Naive B cell (primary cell): ENCODE measurements at places on chromosomes 2 and 18.

- H3K36me3 ChIP-seq = peaks cover 16% of the 10 kb centered on the region
- no peak for DNase-seq
- H3K27ac ChIP-seq = no peak overlapping the region
- no peak overlapping the region for H3K4me3 ChIP-seq
Observed at GRCh38 chr2:96436416-96436815, 68.7 kb downstream of the NEURL3 start.

DNA sequence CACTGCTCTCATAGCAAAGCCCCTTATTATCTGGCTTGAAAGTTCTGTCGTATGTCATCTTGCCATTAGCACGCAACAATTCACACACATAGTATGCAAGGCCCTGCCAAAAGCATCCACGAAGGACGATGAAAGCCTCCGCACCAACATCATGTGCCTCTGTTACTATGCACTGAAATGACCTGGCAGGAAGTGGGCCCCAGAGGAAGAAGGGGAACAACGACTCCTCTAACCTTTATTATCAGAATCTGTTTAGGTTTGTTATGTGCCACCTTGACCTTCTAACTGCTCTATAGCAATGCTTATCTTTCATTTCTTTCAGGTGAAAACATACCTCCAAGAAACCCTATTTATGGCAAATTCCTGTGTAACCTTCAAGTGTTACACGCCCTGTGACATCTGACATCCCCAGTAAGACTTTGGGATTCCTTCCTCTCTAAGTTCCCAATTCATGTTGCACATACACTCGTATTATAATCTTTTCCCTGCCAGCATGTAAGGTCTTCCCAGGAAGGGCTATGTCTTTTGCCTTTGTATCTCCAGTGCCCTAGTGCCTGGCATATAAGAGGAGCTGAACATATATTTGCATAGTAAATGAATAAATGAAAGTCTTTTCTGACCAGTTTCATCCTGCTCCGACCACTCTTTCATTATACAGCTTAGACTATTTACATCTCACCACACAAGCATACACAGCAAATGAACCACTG, 7.0 kb upstream of the NDUFV2 start:
- H3K36me3 ChIP-seq = no peaks in the 10 kb centered on the region
- peaks cover 18% of the 10 kb centered on the region for H3K4me1 ChIP-seq
- DNase-seq = peak; percentile 23
- H3K27me3 ChIP-seq = no peaks in the 10 kb centered on the region
- H3K27ac ChIP-seq = peak overlapping the region; percentile 65

DNA sequence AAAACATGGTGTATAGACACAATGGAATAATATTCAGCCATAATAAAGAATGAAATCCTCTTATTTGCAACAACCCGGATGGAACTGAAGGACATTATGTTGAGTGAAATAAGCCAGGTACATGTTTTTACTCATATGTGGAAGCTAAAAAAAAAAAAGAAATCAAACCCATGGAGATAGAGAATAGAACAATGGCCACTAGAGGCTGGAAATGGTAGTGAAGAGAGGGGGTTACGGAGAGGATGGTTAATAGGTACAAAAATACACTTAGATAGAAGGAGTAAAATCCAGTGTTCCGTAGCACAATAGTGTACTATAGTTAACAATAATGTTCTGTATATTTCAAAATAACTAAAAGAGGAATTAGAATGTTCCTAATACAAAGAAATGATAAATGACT, 12.8 kb upstream of the KIAA2012 start:
- H3K27ac ChIP-seq = no peak overlapping the region
- H3K4me1 ChIP-seq = no peaks in the 10 kb centered on the region
- DNase-seq = no peak

GRCh38 chr2:148877403-148877740, 2.3 kb downstream of the KIF5C start:
- peaks cover 29% of the 10 kb centered on the region for H3K27me3 ChIP-seq
- H3K4me1 ChIP-seq = peaks cover 12% of the 10 kb centered on the region

DNA sequence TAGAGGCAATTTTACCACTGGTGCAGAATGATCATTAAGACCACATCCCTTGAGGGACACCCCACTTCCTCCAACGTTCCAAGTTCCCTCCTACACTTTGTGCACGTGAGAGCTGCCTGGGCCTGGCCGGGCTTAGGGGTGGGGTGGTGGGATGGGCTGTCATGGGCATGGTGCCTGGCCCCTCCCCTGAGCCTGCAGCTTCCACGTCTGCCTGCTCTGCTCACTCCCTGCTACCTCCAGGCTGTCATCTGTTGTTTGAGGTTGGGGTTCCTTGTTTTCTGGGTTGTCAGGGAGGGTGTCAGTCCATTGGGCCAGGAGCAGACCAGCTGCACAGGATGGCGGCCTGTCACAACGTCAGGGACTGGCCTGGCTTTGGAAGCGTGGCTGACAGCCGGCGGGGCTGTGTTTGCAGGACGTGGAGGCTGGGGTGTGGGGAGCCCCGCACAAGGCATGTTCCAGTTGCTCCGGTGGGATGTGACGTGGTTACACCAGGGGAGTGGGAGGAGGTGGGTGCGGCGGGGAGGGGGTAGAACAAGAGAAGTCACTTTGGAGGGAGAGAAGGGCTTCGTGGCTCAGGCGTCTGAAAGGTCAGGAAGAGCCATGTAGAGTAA, 72.3 kb downstream of the RTP5 start:
- H3K27me3 ChIP-seq = no peaks in the 10 kb centered on the region
- H3K4me3 ChIP-seq = no peak overlapping the region
- no peaks in the 10 kb centered on the region for H3K36me3 ChIP-seq
- H3K4me1 ChIP-seq = peaks cover 15% of the 10 kb centered on the region
- no peak for DNase-seq
- peak overlapping the region; percentile 28 for H3K27ac ChIP-seq
